ENCODE measurements at places on chromosomes 7 and 10.

DNA sequence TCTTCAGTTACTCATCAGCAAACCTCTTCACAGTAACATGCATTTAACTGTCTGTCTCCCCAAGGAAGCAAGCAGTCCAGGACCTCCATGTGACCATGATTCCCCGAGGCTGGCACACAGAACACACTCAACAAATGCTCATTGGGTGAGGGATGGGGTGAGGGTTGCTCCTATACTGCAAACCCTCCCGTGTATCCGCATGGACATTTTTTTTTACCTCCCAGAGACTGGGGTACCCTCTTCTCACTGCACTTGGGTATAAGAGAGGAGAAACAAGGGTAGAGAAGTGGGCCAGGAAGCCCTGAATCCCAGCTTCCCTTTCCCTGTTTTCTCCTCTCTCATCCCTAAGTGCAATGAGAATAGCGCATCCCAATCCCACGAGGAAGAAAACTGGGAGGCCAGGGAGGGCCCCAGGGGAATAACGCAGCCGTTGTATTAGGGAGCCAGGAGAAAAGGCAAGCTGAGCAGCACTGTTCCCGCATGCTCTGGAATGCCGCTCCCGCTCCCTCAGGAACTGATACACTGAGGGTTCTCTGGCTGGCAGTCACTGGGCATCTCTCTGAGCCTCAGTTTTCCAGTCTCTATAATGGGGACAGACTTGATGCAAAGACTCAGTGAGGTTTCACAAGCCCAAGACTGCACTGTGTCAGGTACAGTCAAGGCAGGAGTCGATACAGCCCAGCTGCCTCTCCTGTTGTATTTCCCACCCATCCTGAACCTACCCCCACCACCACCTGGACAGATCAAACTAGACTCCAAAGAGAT, 134.6 kb downstream of the GRID1 start:
- no peak for DNase-seq

DNA sequence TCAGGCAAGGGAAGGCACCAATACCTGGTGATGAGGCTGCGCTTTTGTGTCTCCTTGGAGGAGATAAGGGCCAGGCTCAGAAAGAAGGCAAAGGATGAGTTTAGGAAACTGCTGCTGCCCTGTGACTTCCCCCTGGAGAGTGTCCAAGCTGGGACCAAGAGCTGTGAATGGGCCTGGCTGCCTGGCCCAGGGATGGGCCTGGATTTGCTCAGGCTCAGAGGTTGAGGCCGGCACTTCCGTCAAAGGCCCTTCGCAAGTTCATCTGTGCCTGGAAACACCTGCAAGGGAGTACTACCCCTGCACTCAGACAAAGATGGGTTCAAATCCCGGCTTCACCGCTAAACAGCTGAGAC, 50.5 kb upstream of the NANOS1 start:
- no peak for DNase-seq

DNA sequence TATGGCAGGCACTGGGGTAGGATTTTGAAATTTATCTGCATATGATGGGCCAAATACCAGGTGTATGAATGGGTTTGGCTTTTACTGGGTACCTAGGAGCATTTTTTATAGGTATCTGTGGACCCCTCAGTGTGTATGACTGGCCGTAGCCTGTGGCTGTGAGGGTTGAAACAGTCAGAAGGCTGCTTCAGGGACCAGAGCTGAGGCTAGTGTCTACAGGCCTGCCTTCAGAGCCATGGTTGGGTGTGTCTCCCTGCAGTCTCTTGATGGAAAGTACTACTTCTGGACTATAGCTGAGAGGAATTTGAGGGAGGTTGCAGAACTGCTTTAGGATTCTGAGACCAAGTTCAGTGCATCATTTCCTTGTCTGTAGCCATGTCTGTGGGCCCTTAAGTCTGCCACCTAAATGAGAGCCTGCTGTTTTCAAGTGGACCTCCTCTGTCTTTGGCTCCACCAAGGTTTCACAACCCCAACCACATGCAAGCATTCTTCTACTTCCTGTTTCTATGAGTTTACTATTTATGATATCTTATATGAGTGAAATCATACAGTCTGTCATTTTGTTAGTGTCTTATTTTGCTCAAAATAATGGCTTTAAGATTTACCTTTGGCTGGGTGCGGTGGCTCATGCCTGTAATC, 19.9 kb upstream of the ZNF138 start:
- no peak for DNase-seq

GRCh38 chr7:147438216-147438615, 1152.3 kb upstream of the C7orf33 start:
- DNase-seq, result no peak

- DNase-seq, result peak; percentile 32
These were observed 26.0 kb upstream of the ZNF273 start for GRCh38 chr7:64876792-64877713.

DNA sequence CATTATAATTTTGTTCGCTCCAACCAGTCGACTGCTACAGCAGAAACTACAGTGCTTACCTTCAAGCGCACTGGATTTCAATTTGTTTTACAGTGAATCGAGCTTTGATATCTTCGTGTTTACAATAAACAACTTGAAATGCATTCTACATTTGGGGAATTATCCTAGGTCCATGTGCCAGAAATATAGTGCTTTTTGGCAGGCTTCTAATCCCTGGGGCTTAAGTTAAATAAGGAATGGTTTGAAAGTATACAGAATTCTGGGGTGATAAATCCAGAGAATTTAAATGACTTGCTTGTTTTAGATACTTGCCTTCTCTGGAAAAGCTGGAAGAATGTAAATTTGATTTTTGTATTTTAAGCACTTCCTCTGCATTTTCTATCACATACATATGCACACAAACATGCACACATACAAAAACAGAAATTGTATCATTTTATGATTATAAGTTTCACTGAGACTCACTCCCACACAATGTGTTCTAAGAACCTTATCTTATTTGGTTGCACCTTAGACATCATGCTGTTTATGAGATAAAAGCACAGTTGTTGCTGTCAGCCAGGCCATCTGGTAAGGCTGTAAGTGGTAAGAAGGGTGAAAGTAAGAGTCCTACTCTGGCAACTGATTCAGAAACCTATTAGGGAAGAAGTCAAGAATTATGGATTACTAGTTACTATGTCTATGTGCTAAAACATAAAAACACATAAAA, 347.2 kb upstream of the KCND2 start:
- no peak for DNase-seq

GRCh38 chr10:37734971-37735370, 122.4 kb downstream of the ZNF248 start:
- DNase-seq, result no peak

- no peak for DNase-seq
These were observed 16.2 kb upstream of the TES start for GRCh38 chr7:116194115-116194514.

DNA sequence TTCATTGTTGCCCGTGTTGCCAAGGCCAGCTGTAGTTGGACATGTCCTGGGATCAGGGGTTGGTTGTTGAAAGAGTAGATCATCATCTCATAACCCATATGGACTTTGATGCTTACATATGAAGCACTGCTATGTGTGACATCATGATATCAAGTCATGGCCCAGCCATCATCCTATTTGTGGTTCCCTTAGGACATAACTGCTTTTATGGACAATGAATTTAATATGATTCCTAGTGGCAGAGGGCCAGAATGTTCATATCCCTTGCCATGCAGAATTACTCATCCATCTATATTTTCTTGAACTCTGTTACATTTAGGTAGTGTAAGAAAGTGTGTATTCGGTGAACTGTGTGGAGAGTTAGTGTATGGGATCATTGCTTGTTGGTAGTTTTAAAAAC, 343.9 kb upstream of the LRGUK start:
- no peak for DNase-seq

DNA sequence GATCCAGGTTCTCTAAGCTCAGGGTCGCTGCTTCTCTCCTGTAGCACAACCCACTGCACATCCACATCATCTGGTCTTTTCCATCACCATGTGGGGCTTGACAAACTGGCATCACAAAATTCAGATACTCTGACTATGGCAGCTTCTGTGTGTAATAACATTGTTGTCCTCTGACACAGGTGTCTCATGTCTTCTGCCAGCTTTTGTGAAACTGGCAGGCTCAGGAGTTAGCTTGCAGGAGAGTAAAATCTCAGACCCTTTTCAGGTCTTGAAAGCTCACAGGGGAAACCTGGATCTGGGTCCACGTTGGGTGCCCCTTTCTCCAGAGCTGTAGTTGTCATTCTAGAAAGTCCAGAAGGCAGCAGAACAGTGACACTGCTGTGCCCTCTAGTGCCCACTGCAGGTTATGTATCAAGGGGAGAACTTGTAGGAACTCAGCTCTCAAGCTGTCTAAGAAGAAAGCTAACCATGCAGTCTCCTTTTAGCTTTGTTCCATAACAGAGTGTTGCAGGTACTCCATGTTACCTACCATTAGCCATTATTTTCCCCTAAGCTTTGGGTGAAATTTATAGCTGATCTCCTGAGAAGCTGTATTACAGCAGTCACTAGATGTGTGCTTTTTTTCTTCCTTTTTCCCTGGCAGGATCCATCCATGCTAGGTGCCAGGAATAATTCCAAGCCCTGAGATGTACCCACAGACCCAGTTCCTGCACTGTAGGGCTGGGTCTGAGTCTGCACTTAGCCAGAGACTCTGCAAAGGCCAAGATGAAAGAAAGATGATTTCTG, 102.7 kb downstream of the ZNF248 start:
- peak; percentile 12 for DNase-seq

- no peak for DNase-seq
These were observed at the start of gene SLC26A3 for GRCh38 chr7:107803009-107803610. Gene SLC26A3 (minus strand): TSS chr7:107803223. CDS start chr7:107794509, 8,714 bp downstream.

DNA sequence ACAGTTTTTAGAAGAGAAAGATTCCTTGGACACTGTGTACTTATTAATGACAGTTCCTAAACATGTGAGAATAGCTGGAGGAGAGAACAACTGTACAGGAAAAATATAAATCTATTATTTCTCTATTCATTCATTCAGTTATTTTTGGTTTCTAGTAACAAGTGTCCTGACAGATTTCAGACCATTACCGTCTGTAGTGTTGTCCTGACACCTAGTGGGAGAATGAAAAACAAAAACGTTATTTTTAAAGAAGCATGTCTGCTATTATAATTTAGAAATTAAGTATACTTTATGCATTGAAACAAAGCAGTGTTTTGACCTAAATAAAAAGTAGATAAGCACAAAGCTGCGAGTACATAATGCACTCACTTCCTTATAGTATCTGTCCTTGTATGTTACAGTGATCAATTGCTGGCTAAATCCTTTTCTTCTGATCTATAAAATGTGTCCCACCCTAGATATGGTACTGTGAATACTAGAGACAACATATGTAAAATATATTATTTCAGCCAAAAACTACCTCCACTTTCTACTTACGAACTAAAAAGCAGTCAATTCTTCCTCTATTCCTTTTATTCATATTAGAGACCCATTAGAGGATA, 575.6 kb downstream of the ARL4A start:
- no peak for DNase-seq

GRCh38 chr10:129045599-129045998, 421.4 kb upstream of the MGMT start:
- DNase-seq, result no peak

DNA sequence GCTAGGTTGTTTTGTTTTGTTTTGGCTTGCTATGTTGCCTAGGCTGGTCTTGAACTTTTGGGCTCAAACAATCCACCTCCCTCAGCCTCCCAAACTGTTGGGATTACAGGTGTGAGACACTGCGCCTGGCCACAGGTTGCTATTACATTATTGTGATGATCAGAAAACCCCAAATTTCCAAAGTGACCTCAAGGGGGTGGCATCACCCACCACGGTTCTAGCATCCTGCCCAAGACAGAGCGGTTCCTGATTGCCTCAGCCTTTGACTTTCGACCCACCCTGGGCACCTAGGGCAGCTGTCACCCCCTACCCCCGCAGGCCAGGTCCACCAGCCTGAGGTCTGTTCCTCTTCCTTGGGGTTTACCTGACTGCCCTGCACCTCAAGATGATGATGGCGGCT, 28.4 kb downstream of the SBDS start:
- DNase-seq, result no peak

GRCh38 chr7:43697690-43698089, 31.6 kb downstream of the COA1 start:
- DNase-seq, result no peak

DNA sequence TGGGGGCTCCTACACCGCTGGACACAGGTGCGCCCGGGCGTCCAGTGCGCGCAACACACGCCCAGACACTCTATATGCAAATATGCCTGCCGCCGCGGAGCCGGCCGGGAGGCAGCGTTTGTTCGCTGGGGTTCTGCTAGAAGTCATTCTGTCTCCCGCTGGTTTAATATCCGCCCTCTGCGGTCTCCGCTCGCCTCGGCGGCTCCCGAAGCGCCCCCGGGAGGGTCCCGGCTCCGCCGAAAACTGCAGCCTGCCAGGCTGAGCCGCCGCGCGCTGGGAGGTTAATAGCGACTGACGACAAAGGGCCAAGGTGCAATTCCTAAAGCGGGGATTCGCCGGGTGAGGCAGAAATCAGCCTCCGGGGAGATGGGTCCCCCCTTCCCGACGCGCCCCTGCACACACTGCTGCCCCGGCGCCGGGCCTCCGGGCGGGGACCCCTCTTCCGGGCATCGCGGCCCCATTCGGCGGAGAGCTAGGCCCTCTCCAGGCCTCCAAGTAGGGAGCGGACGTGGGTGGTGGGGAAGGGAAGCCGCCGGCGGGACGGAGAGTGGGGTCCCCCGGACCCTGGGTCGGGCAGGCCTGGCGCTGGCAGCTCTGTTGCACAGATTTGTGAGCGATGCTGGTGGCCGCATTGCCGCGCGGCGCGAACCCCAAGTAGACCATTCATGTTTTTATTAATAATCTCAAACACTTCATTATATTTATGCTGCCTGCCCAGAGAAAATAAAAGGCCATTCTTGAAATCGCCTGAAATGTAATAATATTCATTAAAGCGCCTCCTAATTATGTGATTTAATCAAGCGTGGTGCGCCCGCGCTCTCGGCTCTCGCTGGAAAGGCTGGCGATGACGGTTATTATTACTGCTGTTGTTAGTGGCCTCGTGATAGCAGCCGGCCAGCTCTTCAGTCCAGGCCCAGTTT, 9.1 kb downstream of the EN2 start:
- no peak for DNase-seq

DNA sequence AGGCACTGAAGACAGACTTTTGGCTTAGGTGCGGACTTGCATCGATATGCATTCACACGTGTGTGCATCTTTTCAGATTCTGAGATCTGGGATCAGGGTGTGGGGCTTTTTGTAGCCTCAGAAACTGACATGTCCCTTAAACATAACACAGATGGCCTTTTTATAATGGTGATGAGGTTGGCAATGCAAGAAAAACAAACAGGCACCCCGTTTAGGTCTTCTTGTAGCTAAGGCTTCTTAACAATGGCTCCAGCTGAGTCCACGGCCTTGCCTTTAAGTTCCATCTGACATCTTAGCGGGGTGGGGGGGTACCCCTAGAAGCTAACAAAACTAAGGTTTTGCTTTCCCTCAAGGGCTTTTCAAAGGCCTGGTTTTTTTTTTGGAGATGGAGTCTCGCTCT, 146.3 kb downstream of the PRPF18 start:
- DNase-seq, result no peak

- no peak for DNase-seq
These were observed 30.0 kb upstream of the SAMD9L start for GRCh38 chr7:93178213-93178612.
